ENCODE measurements at places on chromosomes 4 and X. TPM values are rescaled to one million over a fixed set of nuclear protein-coding genes. Genes with fewer than 3 reads are reported as not detected.
A peak's percentile ranks its signal among the peaks of the same experiment; 100 is the strongest.

- no peaks in the 10 kb centered on the region for H3K27me3 ChIP-seq
- peaks cover 20% of the 10 kb centered on the region for H3K36me3 ChIP-seq
- H3K4me1 ChIP-seq = peaks cover under 1% of the 10 kb centered on the region
- no peak for DNase-seq
- H3K4me3 ChIP-seq = no peak overlapping the region
- H3K27ac ChIP-seq = no peak overlapping the region
Observed at GRCh38 chr4:1215141-1216075, 33.5 kb downstream of the CTBP1 start.

DNA sequence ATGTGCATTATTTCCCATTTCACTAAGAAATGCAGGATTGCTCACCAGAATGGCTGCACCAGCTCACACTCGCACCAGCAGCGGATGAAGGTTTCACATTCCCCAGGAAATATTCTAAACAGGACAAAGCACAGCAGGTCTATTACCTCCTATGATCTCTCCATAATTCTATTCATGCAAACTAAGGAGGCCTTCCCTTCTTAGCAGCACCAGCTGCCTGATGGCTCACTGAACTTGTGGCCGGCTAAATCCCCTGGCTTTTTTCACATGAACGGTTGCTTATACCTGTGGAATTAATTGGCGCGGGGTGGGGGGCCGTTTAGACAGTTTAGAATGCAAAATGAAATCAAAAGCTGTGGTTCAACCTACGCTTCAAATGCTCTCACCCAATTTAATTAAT lies 73.5 kb upstream of the SRD5A3 start:
- H3K27me3 ChIP-seq = no peaks in the 10 kb centered on the region
- H3K4me3 ChIP-seq = no peak overlapping the region
- no peaks in the 10 kb centered on the region for H3K36me3 ChIP-seq
- no peak overlapping the region for H3K27ac ChIP-seq
- DNase-seq = no peak
- H3K4me1 ChIP-seq = no peaks in the 10 kb centered on the region

DNA sequence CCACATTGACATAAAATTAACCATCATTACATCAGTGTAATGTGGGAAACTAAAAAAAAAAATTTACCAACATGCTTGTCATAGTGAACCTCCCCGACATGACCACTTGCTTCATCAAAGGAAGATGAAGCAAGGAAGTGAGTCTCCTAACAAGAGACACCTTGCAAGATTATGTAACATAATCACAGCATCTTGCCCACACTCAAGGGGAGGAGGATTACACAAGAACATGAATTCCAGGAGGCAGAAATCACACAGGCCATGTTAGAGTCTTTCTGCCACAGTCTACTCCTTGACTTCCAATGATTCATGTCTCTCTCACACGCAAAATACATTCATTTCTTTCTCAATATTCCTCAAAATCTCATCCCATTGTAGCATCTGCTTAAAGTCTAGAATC lies 93.3 kb downstream of the AKAP4 start:
- H3K36me3 ChIP-seq = no peaks in the 10 kb centered on the region
- H3K4me1 ChIP-seq = no peaks in the 10 kb centered on the region
- DNase-seq = no peak
- H3K27me3 ChIP-seq = no peaks in the 10 kb centered on the region

- H3K27ac ChIP-seq = no peak overlapping the region
- no peaks in the 10 kb centered on the region for H3K4me1 ChIP-seq
- no peaks in the 10 kb centered on the region for H3K27me3 ChIP-seq
Observed at GRCh38 chr4:159435561-159436023, 332.7 kb downstream of the RAPGEF2 start.

- no peak for DNase-seq
- no peaks in the 10 kb centered on the region for H3K36me3 ChIP-seq
- no peaks in the 10 kb centered on the region for H3K4me1 ChIP-seq
- H3K4me3 ChIP-seq = no peak overlapping the region
Observed at GRCh38 chrX:65813245-65813644, 145.8 kb downstream of the MSN start.

DNA sequence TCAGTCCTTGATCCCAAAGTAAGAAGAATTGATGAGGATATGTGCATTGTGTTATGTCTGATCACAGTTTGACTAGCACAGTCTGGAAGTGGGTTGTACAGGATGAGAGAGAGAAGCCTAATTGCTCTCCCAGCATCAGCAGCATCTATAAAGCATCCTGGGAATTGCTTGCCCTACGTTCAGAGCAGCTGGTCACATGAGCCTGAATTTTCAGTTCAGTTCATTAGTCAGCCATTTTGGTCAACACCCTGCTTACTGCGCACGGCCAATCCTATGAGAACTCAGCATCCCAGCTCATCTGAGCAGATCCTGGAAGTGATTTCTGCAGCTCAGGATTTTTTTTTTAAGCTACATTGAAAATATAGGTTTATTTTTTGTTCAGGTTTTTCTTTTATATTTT lies at the start of gene RUFY3:
Gene RUFY3 (plus strand): TSS at position 218 of the 400 bp plus-strand sequence. CDS start 610 bp downstream, outside the sequence.
- no peaks in the 10 kb centered on the region for H3K36me3 ChIP-seq
- H3K27me3 ChIP-seq = no peaks in the 10 kb centered on the region
- no peak within 1 kb of the TSS for H3K27ac ChIP-seq
- no peaks in the 10 kb centered on the region for H3K4me1 ChIP-seq
- no peak within 1 kb of the TSS for H3K4me3 ChIP-seq

DNA sequence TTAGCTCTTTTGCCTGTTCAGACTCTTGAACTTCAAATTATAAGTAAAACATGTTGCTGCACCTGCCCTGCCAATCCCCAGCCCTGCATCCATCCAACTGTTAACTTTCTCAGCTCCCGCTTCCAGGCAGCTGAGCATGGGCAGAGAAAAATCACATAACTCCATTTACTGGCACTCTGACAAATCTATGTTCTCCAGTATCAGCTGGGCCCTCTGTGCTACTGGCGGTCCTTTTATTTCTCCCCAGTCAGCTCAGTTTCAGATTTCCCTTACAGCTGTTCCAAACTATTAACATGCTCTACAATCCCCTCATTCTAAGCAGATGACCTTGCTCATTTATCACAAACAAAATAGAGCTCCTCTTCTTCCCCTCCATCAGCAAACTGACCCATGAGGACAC lies 240.4 kb upstream of the TET2 start:
- H3K27ac ChIP-seq = no peak overlapping the region
- no peaks in the 10 kb centered on the region for H3K4me1 ChIP-seq
- no peaks in the 10 kb centered on the region for H3K27me3 ChIP-seq
- no peaks in the 10 kb centered on the region for H3K36me3 ChIP-seq
- H3K4me3 ChIP-seq = no peak overlapping the region
- no peak for DNase-seq

- no peaks in the 10 kb centered on the region for H3K27me3 ChIP-seq
- H3K4me1 ChIP-seq = peaks cover 3% of the 10 kb centered on the region
- H3K4me3 ChIP-seq = peak overlapping the region; percentile 61
- no peak for DNase-seq
Observed at GRCh38 chr4:56388306-56388705, 1.0 kb upstream of the AASDH start.

- no peak overlapping the region for H3K4me3 ChIP-seq
- H3K27ac ChIP-seq = no peak overlapping the region
- H3K27me3 ChIP-seq = no peaks in the 10 kb centered on the region
Observed at GRCh38 chrX:31036895-31037294, 34.9 kb downstream of the FTHL17 start.

DNA sequence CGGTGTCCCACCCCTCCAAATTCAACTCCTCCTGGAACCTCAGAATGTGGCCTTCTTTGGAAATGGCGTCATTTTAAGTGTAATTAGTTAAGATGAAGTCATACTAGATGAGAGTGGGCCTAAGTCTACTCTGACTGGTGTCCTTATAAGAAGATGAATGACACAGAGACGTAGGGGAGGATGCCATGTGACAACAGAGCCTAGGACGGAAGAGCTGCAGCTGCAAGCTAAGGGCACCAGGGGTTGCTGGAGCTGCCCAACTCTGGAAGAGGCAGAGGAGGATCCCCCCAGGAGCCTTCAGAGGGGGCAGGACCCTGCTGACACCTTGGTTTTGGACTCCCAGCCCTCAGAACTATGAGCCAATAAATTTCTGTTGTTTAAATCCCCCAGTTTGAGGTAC lies 115.1 kb downstream of the STK32B start:
- no peak for DNase-seq
- H3K36me3 ChIP-seq = no peaks in the 10 kb centered on the region
- H3K4me3 ChIP-seq = no peak overlapping the region

- no peaks in the 10 kb centered on the region for H3K27me3 ChIP-seq
- no peak overlapping the region for H3K4me3 ChIP-seq
- H3K36me3 ChIP-seq = no peaks in the 10 kb centered on the region
- no peak overlapping the region for H3K27ac ChIP-seq
- H3K4me1 ChIP-seq = no peaks in the 10 kb centered on the region
Observed at GRCh38 chr4:177033135-177033534, 240.4 kb upstream of the VEGFC start.

GRCh38 chr4:38322714-38323113 lies 341.3 kb upstream of the KLF3 start:
- no peaks in the 10 kb centered on the region for H3K27me3 ChIP-seq
- H3K4me3 ChIP-seq = no peak overlapping the region
- H3K4me1 ChIP-seq = peaks cover 7% of the 10 kb centered on the region
- no peak overlapping the region for H3K27ac ChIP-seq
- DNase-seq = no peak

DNA sequence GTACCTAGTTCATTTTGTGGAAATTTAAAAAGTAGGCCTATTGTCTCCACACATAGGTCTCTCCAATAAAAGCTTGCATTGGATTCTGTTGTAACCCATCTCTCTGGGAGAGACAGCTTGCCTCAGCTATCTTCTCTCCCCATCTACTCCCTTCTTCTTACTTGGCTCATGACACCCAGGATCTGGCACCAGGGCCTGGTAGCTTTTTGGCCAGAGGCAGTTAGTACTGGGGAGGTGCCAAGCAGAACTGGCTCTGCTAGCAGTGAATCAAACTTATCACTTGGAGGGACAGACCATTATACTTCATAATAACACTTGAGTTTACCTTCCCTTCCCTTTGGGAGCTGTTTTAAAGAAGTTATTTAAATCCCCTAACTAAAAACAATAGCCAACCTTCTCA lies 31.8 kb downstream of the PLAC1 start:
- no peak for DNase-seq
- no peaks in the 10 kb centered on the region for H3K4me1 ChIP-seq
- H3K36me3 ChIP-seq = no peaks in the 10 kb centered on the region
- H3K27ac ChIP-seq = no peak overlapping the region
- H3K27me3 ChIP-seq = peaks cover 8% of the 10 kb centered on the region

- no peaks in the 10 kb centered on the region for H3K36me3 ChIP-seq
- H3K4me1 ChIP-seq = no peaks in the 10 kb centered on the region
- no peak overlapping the region for H3K4me3 ChIP-seq
- no peak overlapping the region for H3K27ac ChIP-seq
- H3K27me3 ChIP-seq = no peaks in the 10 kb centered on the region
- no peak for DNase-seq
Observed at GRCh38 chr4:45663003-45663402, 460.9 kb downstream of the GABRG1 start.

- H3K27ac ChIP-seq = no peak overlapping the region
- H3K4me3 ChIP-seq = no peak overlapping the region
- no peaks in the 10 kb centered on the region for H3K36me3 ChIP-seq
- H3K27me3 ChIP-seq = no peaks in the 10 kb centered on the region
- no peak for DNase-seq
Observed at GRCh38 chrX:40418146-40418812, 162.5 kb upstream of the ATP6AP2 start.

- peaks cover 8% of the 10 kb centered on the region for H3K27me3 ChIP-seq
- H3K4me1 ChIP-seq = no peaks in the 10 kb centered on the region
- no peak for DNase-seq
- H3K27ac ChIP-seq = no peak overlapping the region
Observed at GRCh38 chr4:76892601-76893000, 5.3 kb downstream of the SOWAHB start.

DNA sequence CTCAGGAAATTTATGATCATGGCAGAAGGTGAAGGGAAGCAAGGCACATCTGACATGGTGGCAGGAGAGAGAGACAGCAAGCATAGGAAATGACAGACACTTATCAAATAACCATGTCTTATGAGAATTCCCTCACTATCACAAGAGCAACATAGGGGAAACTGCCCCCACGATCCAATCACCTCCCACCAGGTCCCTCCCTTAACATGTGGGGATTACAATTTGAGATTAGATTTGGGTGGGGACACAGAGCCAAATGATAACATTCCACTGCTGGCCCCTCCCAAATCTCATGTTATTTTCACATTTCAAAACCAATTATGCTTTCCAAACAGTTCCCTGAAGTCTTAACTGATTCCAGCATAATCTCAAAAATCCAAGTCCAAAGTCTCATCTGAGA lies 8.2 kb upstream of the TMA16 start:
- no peaks in the 10 kb centered on the region for H3K4me1 ChIP-seq
- DNase-seq = no peak
- H3K4me3 ChIP-seq = no peak overlapping the region
- no peaks in the 10 kb centered on the region for H3K27me3 ChIP-seq
- H3K27ac ChIP-seq = no peak overlapping the region

DNA sequence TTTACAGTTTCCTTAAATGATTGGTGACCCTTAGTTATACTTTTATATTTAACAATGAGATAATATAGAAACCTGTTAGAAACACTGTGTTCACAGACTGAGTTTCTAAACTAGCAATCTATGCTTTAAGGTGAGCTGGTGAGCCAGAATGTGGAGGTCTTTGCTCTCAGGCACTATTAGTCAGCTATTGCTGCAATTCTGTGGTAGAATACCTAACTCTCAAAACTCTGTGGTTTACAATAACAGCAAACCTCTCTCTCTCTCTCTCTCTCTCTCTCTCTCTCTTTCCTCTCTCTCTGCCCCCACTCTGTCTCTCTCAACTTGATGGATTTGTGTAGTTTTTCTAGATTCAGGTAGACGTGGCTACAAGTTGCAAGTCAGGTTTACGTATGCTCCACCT lies 17.6 kb upstream of the LCORL start:
- DNase-seq = no peak
- H3K4me3 ChIP-seq = no peak overlapping the region
- no peak overlapping the region for H3K27ac ChIP-seq
- H3K36me3 ChIP-seq = no peaks in the 10 kb centered on the region

DNA sequence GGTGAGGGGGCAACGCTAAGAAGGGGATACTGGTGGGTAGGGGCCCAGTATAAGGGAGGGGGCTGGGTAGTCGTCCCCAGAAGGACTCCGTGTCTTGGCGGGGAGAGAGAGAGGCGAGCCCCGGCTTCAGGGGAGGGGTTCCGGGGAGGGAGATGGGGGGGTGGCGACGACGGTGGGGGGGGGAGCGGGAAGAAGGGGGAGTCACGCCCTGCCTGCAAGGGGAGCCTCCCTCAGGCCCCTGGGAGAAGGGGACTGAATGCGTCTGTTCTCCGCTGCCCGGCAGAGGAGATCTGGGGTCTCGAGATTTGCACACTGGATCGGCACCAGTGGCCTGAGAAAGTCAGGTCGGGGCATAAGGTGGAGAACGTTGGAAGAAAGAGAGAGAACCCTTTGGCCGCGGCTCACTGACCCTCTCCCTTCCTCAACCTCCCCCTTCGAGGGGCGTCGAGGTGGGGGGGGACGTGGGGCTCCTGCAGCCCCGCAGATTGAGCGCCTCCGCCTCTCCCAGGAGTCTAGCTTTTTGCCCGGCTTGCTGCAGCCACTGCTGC lies 609 bp upstream of the BCORL1 start:
- no peaks in the 10 kb centered on the region for H3K36me3 ChIP-seq
- no peak overlapping the region for H3K27ac ChIP-seq
- no peaks in the 10 kb centered on the region for H3K4me1 ChIP-seq
- H3K4me3 ChIP-seq = no peak overlapping the region

Gene ARX
- total RNA-seq = 0.84 TPM

Gene MAGEA12
- 0.20 TPM for total RNA-seq

Gene CYLC1
- not detected for total RNA-seq

Gene PLXNB3
- 0.57 TPM for total RNA-seq

Gene DDX60
- 67.2 TPM for total RNA-seq

Gene EPHA5
- total RNA-seq = 0.07 TPM

Gene TSPAN7
- 66.1 TPM for total RNA-seq

Gene DCHS2
- 1.2 TPM for total RNA-seq

Gene ADGRG4
- total RNA-seq = not detected
